ENCODE measurements at places on chromosomes 12 and 14. TPM values are rescaled to one million over a fixed set of nuclear protein-coding genes. Genes with fewer than 3 reads are reported as not detected.

AGAP2 gene
- 73.3 TPM for total RNA-seq

GRCh38 chr14:32417956-32418552 is 89.0 kb downstream of the AKAP6 start:
- no peak for DNase-seq

DNA sequence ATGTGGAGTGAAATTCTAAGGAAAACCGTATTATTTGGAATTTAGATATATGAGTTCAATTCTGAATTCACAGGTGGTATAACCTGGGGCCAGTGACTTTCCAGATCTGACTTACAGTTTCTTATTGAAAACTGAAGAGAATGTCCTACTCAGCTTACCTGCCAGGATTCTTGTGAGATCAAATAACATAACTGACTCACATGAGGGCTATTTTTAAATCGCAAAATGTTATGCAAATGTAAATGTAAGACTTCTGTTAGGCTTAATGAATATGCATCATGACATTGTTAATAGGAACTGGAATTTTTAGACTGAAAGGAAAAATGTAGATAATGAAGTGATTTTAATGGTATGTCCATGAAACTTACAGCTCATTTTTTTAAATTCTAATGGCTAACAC is 1142.1 kb downstream of the FLRT2 start:
- no peak for DNase-seq

GRCh38 chr12:49098035-49098451 is 3.4 kb upstream of the DHH start:
- DNase-seq: peak; percentile 69

ARMH4 gene
- total RNA-seq: not detected

GRCh38 chr14:49612251-49612650 is 8.2 kb downstream of the RPL36AL start:
- no peak for DNase-seq

AKAP5 gene
- 0.89 TPM for total RNA-seq
